ENCODE measurements at places on chromosomes 2 and 18.

- no peak for DNase-seq
Observed at GRCh38 chr2:238344517-238344916, 24.2 kb downstream of the TRAF3IP1 start.

GRCh38 chr2:72934683-72935610, 17.6 kb downstream of the EMX1 start:
- peak; percentile 45 for DNase-seq

GRCh38 chr2:43818761-43819160, 19.9 kb downstream of the ABCG5 start:
- DNase-seq, result peak; percentile 8

DNA sequence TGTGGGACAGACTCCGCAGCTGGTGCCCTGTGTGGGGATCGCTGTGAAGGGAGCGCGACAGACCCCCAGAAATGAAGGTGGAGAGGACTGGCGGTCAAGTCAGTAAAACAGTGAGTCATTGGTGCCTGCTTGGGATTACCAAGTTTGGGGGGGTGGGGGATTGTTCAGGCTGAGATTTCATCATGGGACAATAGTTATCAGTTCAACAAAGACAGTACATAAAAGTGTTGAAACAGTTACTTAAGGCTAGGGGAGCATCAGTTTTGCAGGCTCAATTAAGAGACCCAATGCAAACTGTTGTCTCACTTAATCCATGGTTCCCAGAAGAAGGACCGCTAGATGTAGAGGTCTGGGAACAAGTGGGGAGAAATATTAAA, 42.4 kb upstream of the PDK1 start:
- DNase-seq, result no peak

DNA sequence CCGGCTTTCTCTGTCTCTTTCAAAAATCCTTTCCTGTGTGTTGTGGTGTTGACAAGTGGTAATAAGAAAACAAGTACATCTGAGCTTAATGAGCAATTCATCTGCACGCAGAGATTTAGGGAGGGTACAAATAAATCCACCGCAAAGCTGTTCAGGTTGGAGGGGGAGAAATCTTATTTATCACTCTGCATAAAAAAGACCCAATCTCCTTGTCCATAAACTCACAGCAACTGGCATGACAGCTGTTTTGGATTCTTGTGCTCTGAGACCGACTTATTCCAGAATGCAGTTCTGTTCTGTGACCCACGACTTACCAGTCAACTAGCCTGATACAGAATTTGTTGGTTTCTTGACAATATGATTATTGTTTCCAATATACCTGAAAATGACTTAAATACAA, 380.1 kb downstream of the SOX11 start:
- no peak for DNase-seq

DNA sequence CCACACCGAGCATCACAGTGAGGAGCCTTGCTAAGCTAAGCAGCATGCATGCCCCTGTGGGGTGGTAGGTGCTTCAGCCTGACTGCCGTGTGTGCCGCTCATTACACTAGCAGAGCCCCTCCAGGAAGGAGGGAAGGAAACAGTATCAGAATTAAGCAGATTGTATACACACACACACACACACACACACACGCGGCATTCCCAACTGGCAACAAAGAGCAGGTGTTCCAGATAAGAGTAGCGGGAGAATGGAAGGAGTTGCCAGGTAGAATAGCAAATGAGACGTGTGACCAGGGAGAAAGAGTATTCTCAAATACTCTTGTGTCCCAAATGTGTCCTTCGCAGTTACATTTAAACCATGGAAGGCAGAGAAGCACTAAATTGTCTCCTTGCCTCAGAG, 47.6 kb upstream of the TTC39C start:
- DNase-seq, result no peak

DNA sequence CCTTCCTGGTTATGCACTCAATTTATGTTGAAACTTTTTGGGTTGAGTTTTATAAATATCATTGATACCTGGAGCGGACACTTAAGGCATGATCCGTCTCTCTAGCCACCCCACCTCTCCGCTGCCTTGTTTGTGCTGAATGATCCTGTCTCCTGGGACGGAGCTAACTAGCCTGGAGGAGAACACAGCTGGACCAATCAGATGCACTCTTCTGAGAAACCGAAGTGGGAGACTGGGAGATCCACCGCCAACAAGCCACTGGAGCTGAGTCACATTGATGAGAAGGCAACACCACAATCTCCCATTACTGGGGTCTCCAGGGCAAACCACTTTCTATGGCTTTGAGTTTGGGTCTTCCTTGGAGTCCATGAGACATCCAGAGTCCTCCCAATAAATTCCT, 29.3 kb downstream of the CYP26B1 start:
- no peak for DNase-seq

DNA sequence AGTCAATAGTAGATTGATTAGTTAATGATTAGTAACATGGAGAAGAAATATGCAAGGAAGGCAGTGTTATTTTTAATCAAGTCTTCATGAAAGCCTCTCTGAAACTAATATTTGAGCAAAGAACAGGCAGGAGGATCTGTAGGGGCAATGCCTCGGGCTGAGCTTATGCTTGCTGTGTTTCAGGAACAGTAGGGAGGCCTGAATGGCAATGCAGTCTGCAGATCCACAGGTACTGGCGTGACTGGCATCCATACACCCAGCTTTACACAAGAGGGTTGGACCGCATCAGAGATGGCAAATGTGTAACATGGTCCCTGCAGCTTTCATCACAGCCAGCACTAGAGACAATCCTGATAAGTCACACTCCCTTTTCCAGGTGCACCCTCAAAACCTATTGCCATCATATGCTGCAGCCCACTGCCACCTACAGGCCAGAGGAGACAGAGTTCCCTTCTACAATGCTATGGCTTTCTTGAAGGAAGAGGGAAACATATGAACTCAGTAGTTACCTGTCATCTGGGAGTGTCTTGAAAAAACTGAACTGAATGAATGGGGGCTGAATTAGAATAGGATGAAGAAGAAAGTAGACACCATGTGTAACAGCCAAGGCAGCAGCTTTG, 582.4 kb upstream of the RAB6C start:
- peak; percentile 44 for DNase-seq

GRCh38 chr2:5394223-5394622, 298.0 kb upstream of the SOX11 start:
- no peak for DNase-seq

DNA sequence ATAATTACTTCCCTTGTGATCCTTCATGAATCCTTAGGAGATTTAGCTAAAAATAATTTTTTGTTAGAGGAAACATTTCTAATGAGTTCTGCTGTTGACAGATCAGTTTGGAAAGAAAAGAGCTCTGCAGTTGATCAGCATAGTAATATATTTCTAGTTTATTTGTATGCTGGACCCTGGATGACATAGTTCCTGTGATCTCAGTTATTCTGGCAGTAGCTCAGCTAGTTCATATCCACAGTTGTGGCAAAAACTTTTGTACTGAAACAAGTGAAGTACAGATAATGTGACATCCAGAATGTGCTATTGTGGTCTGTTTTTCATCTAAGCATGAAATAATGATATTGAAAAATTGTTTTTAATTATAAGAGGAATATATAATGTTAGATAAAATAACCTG, 33.7 kb downstream of the ABI2 start:
- no peak for DNase-seq

DNA sequence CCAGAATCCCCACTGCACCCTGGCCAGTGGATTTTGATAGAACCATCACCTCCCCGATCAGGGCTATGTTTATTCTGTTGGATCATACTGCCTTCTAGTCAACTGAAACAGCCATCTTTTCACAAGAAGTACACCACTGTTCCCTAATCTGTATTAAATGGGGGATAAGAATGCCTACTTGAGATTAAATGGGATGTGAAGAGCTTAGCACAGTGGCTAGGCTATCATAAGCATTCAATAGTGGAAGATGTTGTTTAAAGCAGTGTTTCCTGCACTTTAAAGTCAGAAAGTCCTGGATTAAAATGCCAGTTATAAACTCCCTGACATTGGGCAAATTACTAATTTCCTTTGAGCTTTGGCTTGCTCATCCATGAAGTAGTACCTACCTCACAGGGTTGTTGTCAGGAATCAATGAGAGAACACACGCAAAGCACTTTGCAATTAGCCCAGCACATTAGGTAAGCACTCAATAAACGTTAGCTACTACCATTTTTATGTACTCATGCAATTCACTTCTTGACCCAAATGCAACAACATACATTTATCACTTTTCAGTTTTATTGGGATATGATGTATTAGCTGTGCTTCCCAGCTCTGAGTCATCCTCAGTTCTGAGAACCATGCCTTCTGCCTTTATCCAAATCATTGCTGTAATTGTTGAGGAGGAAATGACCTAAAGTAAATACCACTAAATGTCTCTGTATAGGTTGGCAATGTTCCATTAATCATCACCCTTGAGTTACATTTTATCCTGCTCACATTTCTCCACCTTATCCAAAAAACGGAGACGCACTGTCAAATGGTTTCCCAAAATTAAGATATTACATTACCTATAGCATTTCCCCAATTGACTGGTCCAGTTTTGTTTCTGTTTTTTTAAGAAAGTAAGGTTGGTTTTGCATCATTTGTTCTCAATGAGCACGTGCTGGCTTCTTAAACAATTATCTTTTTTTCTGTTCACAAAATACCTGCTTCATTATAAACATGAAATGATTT, 2.1 kb downstream of the TMEM247 start:
- no peak for DNase-seq

DNA sequence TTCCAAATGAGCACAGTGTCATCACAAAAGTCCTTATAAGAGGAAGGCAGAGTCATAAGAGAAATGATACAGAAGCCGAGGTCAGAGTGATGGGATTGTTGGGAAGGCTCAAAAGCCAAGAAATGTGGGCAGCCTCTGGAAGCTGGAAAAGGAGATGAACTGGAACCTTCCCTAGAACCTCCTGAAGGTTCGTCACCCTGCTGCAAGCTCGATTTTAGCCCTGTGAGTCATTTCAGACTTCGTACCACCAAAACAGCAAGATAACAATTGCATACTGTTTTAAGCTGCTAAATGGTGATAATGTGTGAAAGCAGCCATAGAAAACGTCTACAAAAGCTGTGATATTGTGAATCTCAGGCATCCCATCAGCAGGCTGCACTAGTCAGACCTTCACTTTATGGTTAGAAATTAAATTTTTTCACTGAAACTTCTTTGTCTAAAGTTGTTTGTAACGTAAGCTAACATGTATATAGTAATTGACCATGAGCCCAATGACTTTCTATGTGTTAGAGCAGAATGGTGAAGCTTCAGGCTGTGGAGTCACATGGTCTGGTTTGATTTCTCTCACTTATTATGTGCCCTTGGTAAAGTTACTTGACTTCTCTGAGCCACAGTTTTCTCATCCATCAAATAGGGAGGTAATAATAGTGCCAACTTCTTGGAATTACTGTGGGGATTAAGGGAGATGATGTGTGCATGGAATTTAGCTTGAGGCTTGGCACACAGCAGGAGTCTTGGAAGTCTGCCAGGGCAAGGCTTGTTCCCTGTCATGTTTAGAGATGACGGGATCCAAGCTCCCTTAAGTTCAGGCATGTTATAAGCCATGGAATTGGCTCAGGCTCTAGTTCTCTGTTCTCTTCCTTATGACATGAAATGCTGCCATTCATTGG, 132.0 kb upstream of the CCDC195 start:
- peak; percentile 87 for DNase-seq

- DNase-seq, result no peak
Observed at GRCh38 chr2:212343167-212343566, 195.4 kb downstream of the ERBB4 start.

DNA sequence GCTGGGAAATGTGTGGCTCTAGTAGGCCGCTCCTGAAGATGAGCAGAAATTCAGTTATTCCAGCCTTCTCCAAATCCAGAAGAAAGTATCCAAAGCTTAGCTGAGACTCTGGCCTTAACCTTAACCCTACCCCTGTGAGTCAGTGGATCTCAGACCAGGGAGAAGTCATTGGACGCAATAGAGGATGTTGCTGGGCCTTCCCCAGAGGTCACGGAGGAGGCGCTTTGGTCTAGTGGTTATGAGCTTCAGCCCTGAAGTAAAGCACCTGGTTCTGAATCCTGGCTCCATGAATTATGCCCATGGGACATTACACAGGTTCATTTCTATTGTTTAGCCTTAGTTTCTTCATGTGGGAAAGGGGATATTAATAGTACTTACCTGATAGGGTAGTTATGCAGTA, 24.0 kb downstream of the PKDCC start:
- DNase-seq, result no peak

- DNase-seq, result no peak
Observed at GRCh38 chr2:150280231-150280630, 207.2 kb downstream of the RND3 start.

DNA sequence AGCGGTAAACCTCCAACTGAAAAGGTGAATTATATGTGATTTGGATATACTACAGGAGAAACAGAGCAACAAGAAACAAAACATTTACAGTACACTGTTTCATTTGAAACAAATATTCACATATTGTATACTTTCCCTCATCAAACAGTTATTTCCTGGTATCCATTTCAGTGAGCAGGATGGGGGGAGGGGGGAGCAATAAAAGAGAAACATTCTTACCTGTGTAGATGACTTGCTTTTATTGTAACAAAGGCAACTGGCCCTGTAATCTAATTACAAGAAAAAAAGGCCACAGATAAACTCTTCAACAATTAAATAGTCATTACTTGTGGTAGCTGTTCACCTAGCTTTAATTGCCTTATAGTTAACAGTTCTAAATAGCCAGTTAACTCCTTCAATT, 3.9 kb upstream of the PPP1CB start:
- DNase-seq, result no peak

DNA sequence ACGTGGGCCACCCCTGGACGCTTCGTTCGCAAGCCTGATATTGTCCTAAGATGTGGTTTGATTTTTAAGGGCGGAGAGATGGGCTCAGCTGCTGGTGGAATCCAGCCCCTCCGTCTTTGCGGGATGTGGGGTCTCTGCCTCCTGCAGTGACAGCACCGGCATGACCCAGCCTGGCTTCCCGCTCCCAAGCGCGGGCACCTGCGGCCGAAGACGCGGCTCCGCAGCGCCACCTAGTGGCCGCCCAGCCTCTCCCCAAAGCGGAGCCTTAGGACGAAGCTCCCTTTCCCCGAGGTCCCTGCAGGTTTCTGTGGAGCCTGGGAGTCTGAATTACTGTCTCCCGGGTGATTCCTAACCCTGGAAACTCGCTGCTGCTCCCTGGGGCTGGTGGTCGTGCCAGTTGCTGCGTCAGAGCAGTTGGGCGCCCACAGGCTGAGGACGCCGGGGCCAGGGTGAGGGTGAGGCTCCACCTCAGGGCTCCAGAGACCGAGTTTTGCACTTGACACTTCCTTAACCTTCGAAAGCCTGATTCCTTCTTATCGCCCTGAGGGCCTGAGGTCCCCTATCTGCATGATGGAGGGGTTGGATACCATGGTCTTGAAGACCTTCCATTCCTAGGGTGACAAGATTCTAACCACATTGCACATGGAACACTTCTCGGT, 137.5 kb downstream of the TPO start:
- DNase-seq, result no peak

- DNase-seq, result no peak
Observed at GRCh38 chr2:225559072-225559415, 159.5 kb downstream of the NYAP2 start.
